ENCODE measurements at places on chromosomes 4 and X.

DNA sequence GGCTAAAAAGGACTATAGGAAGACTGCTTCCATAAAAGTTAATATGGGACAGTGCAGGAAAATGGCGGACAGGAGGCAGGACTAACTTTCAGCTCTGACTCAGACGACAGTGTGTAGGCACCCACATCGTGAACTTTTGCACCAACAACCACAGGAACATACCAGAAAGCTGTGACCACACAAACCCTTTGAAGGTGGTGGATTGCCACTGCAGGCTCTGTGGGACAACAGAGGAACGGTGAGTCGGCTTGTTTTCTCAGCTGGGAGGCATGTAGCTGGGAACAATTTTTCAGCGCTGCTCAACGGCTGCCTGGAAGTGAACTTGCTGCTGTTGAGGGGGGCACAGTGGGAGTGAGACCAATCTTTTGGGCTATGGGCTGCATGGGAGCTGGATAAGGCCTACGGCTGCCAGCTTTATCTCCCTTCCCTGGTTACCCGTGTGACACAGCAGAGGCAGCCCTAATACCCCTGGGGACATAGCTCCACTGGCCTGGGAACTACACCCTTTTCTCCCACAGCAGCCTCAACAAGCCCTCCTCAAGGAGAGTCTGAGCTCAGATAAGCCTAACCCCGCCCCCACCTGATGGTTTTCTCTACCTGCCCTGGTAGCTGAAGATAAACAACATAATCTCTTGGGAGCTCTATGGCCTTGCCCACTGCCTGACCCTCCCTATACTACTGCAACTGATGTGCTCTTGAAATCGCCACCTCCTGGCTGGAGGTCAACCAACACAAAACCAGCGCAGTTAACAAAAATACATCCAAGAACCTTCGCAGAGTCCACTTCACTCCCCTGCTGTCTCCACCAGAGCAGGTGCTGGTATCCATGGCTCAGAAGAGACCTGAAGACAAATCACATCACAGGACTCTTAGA, 1537.0 kb downstream of the C4orf33 start:
- DNase-seq = no peak

GRCh38 chrX:136781180-136781797, 557 bp upstream of the ARHGEF6 start:
- no peak for DNase-seq

DNA sequence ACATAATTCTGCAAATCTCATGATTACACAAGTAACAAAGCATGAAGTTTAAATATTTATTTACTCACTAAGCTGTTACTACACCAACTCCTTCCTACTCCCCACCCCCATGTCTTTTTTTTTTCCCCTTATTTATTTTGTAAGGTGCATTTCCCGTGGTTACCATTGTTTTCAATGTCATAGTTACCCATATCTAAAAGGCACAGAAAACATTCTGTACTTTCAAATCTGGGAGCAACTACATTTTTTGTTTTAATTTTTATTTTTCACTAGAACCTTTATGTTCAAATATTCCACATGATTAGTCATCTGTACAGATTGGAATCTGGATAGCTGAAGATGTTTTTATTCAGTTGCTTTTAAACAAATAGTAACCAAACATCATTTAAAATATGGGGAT, 62.8 kb downstream of the PPP3CA start:
- no peak for DNase-seq

DNA sequence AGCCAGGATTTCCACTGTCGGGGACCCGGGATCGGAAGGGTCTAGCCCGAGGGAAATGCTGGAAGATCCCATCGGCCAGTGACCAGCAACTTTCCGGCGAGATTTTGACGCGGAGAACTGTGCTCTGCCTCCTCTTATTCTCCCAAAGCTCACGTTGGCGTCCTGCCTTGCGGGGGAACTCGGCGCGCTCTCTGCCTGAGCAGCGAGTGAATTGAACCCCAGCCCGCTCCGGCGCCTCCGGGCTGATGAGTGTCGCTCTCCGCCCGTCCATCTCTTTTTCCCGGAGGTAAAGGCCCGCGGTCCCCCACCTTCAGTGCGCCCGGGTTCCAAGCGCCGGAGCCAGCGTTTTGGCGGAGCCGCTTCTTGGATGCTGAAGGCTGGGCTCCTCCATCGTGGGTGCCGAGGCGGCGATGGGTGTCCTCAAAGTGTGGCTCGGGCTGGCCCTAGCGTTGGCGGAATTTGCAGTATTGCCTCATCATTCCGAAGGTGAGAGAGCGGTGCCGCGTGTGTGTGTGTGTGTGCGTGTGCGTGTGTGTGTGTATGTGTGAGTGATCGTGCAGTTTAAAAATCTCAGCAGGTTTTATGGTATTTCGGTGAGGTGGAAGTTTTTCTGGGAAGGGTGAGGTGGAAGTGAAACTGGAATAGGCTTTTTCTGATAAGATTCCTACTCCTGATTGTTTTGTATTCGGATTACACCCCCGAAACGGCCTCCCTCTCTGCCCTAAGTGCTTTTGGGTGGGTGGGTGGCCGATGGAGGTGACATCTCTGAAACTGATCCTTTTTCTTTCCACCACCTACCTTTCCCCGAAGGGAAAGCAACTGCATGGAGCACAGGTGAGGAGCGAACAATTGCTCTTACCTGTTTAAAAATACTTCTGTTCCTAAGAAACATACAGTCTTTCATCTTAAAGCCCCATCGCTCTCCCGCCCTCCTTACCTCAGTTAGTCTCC, 752 bp downstream of the FRAS1 start:
- DNase-seq = peak; percentile 61

DNA sequence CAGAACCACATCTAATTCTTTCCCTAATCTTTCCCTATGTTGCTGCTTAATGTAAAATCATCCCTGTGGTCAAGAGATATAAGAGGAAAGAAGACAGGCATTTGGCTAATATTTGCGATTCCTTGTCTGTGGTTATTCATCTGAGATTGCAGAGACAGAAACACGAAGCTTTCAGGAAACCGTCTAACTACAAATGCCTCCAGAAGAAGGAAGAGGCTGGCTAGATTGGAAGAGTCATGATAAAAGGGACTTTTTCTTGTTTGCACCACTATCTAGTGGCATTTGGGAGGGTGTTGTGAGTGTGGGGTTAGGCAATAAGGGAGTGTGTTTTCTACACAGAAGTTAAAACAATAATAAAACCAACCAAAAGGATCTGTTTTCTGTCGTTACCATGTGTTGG, 43.9 kb downstream of the TMEM154 start:
- no peak for DNase-seq

- no peak for DNase-seq
Measured at GRCh38 chrX:41542135-41542534, 95.0 kb downstream of the NYX start.

DNA sequence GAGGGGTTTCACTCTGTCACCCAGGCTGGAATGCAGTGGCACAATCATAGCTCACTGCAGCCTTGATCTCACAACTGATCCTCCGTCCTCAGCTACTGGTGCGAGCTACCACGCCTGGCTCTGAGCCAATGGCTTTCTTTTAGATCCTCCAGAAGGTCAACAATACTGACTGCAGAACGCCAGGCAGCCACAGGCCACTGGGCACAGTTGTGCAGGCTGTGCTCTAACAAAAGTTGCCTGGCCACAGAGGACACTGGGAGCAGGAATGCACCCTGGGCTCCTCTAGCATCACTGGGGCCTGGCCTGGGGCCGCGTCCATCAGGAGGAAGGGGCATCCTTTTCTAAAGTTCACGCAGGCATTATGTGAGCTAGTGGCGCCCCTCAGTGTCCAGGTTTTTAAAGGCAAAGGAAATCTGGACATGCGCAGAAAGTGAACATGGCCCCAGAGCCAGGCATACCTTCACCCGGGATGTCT, 14.9 kb upstream of the PORCN start:
- DNase-seq = no peak

DNA sequence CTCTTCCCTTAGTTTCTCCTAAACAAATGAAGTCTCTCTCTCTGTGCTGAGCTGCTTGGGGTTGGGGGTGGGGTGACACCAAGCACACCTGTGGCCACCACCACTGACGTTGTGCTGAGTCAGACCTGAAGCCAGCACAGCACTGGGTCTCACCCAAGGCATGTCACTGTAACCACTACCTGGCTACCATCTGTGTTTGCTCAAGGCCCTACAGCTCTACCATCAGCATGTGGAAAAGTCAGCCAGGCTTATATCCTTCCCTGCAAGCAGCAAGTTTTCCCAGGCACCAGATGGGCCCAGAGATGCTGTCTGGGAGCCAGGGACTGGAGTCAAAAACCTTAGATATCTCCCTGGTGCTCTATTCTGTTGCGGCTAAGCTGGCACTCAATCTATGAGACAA, 6.9 kb downstream of the CXCL10 start:
- DNase-seq = no peak

GRCh38 chr4:158884280-158884679, 115.5 kb downstream of the FNIP2 start:
- DNase-seq = peak; percentile 49

- peak; percentile 71 for DNase-seq
Measured at GRCh38 chr4:2787230-2788100, 5.4 kb upstream of the SH3BP2 start.

DNA sequence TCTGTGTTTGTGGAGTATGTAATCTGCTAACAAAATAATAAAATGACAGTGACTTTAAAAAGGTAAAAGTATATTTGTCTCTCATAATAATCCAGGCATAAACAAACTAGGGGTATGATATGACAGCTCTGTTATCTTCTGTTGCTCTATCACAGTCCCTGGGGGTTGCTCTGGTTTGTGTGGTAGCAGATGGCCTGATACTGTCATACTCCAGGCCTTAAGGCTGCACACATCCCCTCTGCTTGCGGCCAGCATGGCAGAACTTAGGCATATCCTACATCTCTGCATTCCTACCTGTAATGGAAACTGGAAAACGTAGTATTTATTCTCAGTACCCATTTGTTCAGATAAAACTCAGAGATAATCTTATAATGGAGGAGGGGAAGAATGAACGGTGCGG, 117.9 kb upstream of the HAND2 start:
- DNase-seq = no peak

DNA sequence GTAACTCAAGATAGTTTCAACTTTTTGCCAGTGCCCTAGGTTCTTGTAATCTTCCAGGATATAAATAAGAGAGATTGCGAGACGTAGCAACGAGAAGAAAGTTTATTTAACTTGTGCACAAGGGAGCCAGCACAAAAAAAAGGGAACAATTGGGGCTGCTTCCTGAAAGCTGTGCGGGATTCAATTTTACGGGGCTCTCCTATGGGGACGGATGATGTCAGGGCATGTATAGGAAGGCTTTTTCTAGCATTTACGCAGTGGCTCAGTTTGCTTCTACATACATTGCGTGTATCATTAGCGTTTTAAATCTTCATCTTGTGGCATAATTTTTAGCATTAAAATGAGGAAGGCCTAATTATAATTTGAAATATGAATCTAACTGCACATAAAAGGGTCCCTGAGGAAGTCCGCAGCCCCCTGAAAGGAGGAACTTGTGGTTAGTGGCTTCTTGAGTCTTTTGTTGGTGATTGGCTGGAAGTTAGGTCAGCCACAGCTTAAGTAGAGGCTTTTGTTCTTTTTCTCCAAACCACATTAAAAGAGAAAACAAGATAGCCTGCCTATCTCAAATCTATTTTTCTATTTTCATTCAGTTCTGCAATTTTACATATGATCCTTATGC, 668.2 kb upstream of the NDST4 start:
- no peak for DNase-seq

DNA sequence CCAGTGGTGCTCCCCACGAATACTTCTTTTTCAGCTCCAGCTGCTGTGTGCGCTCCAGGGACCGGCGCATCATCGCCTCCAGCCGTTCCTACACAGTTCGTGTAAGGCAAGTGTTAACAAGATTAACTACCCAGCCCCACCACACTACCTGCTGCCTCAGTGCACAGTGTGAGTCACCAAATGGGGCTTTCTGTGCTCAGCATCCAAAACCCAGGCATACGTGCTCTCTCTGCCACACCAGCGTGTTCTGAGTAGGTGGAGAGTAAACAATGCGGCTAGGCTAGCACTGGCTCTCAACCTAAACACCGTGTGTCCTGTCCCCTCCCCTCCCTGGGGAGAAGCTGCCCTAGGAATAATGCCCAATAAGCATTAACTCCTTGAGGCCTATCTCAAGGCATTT, 60.0 kb downstream of the MAP7D2 start:
- no peak for DNase-seq

DNA sequence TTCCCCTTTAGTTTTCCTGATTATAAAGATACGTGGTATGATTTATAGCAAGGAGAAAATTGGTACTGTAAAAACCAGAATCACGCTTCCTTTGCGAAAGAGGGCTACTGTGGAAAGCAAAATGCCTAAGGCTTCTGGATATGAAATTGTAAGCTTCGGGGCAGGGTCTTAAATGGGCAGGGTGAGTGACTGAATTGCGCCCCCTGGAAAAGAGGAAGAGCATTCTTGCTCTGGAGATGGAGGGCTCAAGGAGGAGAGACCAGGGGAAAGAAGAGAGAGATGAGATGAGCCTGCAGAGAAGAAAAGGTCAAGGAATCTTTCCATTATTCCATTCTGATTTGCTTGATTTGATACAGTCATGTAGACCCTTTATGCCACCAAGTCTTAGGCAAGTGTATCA, 13.1 kb upstream of the ETNPPL start:
- no peak for DNase-seq

DNA sequence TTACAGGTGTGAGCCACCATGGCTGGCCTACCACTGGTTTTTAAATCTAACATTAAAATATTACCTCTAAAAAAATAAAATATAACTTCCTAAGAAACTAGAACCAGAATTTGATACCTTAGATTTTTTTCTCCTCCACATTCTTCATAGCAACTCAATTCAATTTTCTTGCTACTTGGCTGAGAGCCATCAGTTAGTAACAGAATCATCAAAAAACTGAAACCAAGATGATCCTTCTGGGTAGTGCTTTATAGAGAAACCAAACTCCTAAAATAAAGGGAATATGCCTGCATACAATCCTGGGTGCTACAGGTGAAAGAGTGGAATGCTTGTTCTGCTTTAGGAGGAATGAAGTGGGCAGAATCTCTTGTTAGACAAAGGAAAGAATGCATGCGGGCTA, 64.4 kb downstream of the RPS3A start:
- no peak for DNase-seq

- DNase-seq = no peak
Measured at GRCh38 chrX:12421918-12422317, 283.6 kb downstream of the FRMPD4 start.

GRCh38 chr4:72330381-72330780, 238.6 kb downstream of the ADAMTS3 start:
- DNase-seq = no peak

- DNase-seq = no peak
Measured at GRCh38 chr4:84480082-84480481, 19.0 kb downstream of the NKX6-1 start.

- no peak for DNase-seq
Measured at GRCh38 chr4:99121008-99121407, 23.1 kb downstream of the ADH4 start.

DNA sequence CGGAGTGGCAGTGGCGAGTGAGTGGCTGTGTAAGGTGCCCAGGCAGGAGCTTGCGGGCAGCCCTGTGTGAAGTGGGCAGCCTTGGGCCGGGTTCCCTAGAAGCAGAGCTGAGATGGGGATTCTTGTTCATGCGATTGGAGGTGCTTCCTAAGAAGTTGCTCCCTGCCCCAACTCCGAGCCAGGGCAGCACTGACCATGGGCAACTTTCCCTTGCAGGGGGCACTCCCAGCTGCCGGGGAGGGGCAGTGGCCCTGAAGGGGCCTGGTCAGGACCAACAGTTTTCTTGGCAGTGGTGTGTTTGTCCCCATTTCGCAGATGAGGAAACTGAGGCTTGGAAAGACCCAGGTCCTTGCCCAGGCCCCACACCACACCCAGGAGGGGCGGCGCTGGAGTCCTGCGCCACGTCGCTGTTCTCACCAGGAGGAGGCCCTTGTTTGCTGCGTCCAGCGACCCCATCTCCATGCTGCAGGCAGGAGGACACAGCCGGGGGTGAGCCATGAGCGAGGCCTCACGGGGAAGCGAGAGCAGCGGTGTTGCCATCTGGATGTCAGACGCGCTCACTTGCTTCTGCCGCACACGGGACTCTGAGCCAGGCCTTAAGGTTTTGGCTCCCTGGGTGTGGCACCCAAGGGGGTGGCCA, 68.9 kb downstream of the TRMT44 start:
- no peak for DNase-seq

Measured in left ventricle myocardium superior (tissue), 1 donor.